ENCODE measurements at places on chromosomes 5 and 9. TPM values are rescaled to one million over a fixed set of nuclear protein-coding genes. Genes with fewer than 3 reads are reported as not detected.

COL5A1 gene
- not detected for total RNA-seq

SLC6A19 gene
- total RNA-seq: not detected

ADAMTS16 gene
- not detected for total RNA-seq

CCDC152 gene
- total RNA-seq: 20.8 TPM

INSL4 gene
- total RNA-seq: not detected

ZNF367 gene
- total RNA-seq: 6.8 TPM

ASPN gene
- total RNA-seq: not detected

DNA sequence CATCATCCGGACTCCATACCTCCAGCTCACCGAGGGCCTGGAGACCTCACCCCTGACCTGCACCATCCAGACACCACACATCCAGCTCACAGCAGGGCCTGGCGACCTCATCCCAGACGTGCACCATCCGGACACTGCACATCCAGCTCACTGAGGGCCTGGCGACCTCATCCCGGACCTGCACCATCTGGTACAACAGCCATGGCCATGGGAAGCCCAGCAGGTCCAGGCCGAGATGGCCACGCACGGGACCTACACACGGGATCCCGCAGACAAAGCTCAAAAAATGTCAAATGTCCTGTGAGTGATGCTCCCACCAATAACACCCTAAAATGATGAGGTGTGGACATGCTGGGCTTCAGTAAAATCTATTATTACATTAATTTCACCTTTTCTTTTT lies 9.7 kb downstream of the TERT start:
- DNase-seq: peak; percentile 9

GRCh38 chr5:138560971-138561370 lies 14.2 kb downstream of the HSPA9 start:
- DNase-seq: no peak

DNA sequence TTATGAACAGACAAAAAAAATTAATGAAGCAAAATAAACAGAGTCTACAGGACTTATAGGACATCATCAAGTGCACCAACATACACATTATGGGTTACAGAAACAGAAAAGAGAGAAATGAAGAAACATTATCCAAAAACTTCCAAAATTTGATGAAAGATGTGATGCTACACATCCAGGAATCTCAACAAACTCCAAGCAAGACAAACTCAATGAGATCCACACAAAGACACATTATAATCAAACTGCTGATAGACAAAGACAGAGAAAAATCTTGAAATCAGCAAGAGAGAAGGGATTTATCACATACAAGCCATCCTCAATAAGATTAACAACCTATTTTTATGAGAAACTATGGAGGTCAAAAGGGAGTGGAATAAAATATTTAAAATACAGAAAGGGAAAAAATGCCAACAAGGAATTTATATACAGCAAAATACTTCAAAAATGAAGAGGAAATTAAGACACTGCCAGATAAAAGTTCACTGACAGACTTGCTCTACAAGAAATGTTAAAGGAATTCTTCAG lies 101.0 kb downstream of the NR2F1-AS1 start:
- no peak for DNase-seq

GRCh38 chr5:176830995-176831423 lies 20.6 kb downstream of the UNC5A start:
- DNase-seq: no peak

GRCh38 chr9:115058684-115059315 lies 59.2 kb downstream of the TNC start:
- no peak for DNase-seq

- DNase-seq: no peak
Observed at GRCh38 chr5:144028636-144029035, 141.8 kb downstream of the YIPF5 start.

DNA sequence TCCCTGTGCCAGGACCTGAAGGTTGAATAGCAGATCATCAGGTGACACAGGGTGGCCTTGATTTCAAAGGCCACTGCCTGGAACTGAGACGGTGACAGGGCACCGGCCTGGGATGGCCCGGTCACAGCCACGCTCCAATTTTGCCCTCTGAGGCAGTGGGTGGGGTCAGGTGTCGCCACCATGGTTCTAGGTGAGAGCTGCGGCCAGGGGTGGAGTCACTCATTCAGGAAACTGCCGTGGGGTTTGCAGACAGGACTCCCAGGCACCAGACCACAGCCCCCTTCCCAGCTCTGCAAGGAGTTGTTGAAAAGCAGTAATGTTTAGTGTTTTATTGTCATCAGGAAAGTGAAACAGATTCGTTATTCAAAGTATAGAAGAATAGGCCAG lies 17.3 kb upstream of the RNU6ATAC start:
- DNase-seq: no peak

DNA sequence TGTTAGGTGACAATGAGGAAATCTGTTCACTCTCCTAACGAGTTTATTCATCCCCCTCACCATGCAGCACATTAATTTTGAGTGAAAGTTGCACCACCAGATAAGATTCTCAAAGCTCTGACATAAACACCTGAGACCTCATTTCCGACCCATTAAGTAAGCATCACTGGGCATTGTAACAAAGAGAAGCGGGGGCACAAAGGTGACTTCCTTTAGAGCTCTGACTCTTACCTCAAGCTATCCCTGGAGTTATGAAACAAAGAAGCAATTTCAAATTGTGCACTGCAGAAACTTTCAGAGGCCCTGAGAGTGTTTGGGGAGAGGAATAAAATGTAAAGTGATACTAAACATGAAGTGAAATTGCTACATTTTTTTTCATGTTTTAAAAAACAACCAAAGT lies 29.5 kb downstream of the C5orf15 start:
- no peak for DNase-seq

DNA sequence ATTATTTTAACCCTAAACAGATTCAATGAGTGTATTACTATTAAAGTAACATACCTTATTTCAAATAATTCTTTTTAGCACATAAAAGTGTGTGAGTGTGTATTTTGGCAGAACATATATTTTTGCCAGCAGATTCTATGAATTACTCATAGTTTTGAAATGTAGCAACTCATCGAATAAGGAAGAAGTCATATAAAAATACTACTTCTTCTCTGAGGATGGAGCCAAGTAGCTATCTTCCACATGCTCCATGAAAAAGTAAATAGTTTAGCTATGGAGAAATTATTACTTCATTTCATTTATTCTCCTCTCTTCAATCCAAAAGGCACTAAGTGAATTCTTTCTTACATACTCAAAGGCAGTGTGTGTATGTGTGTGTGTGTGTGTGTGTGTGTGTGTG lies 1090.4 kb upstream of the CDH6 start:
- no peak for DNase-seq

DNA sequence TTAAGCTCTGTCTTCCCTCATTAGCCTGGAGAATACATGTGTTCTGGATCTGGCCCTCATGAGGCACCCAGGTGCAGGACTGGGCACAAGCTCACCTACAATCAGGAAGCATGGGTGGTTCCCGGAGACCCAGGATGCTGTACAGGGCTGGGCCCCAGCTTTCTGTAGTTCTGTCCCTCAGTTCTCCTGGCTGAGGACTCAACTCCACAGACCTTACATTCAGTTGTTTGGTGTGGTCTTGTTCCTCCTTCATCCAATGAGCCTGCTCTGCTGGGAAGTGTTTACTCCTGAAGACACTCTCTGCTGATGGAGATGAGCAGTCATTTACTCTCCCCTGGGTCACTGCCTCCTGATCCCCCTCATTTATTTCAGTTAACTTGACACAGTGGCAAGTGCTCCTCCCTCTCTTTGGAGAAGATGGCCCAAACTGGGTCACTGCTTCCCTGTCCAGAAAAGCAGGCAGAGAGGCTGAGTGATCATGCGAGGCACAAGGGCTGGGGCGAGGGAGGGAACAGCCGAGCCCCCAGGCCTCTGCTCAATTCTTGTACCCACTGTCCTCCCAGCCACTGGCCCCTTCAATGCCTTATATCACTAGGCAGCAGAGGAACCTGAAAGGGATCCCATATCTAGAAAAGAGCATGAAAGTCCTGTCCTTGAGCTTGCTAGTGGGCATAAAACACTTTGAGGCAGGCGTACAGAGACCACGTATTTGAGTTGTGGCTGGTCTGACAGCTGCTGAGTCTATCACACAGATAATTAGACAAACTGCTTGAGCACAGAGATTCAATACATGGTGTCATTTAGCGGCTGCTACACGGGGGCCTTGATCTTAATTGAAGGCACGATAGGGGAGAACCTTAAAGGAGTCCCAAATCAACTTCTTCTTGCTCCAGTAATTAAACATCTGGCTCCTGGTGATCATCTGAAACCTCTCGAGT lies 221.7 kb downstream of the FSTL4 start:
- DNase-seq: no peak

- DNase-seq: no peak
Observed at GRCh38 chr5:180118391-180118791, 46.8 kb upstream of the RNF130 start.

DNA sequence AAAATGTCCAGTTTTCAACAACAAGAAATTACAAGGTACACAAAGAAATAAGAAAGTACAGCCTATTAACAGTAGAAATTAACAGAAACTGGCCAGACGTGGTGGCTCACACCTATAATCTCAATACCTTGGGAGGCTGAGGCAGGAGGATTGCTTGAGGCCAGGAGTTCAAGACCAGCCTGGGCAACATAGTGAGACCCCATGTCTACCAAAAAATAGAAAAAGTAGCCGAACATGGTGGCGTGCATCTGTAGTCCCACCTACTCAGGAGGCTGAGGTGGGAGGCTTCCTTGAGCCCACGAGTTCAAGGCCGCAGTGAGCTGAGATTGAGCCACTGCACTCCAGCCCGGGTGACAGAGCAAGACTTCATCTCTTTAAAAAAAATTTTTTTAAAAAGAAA lies 41.5 kb upstream of the FSD1L start:
- DNase-seq: no peak

DNA sequence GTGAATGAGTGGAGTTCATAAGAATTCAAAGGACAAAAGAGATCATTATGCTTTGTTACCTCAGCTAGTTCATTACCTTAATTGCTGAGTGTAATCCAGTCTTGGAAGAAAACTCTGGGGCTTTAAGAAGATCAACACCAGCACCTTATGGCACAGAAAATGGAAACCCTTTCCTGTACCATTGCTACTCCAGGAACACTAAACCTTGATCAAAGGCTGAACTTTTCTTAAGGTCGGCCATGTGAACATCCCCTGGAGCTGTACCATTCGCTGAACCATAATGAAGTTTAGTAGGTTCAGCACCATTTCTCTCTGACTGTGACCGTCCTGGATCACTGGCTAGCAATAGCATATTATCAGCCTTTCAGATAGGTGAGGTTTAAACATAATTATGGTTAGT lies 97.4 kb downstream of the PBX3 start:
- no peak for DNase-seq

DNA sequence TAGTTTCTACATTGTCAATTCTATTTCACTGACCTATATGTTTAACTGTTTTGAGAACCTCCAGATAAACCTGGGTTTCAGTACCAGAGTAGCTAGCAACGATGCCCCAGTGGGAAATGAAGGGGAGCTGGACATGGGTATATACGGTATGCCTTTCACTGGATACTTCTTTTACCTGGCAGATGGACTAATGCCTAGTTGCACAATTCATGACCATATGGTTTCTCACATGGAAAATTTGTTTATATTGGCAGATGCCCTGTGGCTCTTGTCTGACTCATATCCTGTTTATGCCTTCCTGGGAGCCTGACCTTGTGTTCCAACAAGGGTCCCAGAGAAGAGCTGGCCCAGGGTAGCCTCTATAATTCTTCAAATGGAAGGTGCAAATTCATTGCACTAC lies 144.1 kb downstream of the MAT2B start:
- no peak for DNase-seq

DNA sequence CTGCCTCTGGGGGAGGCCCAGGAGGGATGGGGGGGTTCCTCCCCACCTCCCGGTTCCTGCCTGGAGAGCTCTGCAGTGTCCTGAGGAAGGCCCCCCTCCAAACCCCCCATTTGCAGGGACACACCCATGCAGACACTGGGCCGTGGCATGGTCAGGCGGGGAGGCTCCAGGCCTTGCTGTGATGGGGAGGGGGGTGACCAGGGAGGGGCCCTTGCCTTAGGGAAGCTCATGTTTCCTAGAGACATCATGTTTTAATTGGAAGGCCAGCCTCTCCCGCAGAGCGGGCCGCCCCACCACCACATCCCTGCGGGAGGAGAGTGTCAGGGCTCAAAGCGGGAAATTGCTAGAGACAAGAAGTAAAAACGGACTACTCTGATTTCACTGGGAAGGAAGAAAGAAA lies 12.0 kb downstream of the PRRX2 start:
- DNase-seq: no peak

- no peak for DNase-seq
Observed at GRCh38 chr5:176732306-176732705, 78.1 kb upstream of the UNC5A start.

DNA sequence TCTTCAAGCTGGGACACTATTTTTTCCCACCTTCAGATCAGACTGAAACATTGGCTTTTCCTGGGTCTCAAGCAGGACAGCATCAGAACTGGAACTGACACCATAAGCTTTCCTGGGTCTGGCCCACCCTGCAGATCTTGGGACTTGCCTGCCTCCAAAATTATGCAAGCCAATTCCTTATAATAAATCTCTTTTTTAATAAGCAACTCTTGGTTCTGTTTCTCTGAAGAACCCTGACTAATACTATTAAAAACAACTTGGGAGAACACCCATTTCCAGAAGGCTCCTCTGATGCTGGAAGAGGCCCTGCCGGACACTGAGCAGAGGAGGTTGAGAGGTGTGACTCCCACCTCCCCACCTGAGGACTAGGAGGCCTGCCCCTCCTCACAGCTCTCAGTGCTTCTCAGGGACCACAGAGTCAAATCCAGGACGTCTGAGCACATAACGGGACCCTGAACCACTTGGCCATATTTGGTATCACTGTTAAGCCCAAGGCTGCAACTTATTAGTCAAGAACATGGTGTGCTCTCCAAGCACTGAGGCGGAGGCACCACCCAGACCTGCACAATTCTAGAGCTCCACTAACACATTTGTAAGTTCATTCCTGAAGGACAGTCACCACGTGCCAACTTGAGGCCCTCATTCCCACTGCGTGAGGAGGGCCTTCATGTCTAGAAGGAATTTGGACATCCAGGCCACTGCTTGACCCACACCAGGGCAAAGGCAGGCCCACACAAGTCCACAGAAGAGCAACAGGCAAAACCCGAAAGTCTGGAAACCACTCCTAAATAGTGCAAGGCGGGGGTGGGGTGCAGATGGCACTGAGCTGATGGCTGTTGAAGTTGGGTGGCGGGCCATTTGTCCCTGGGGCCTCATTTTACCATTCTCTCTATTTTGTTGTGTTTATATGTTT lies 9.5 kb downstream of the SHC3 start:
- no peak for DNase-seq

- DNase-seq: no peak
Observed at GRCh38 chr5:105836887-105837286, 1833.8 kb downstream of the EFNA5 start.
